ENCODE measurements at places on chromosomes 1 and 21. TPM values are rescaled to one million over a fixed set of nuclear protein-coding genes. Genes with fewer than 3 reads are reported as not detected.

Gene RORC
- polyA plus RNA-seq, result 1.5 TPM

Gene PADI2
- 0.58 TPM for polyA plus RNA-seq

Gene TSPEAR
- 0.04 TPM for polyA plus RNA-seq

Gene HTR6
- polyA plus RNA-seq, result 0.02 TPM

Gene CNN3
- 101 TPM for polyA plus RNA-seq
